ENCODE measurements at places on chromosomes 2 and 18.

DNA sequence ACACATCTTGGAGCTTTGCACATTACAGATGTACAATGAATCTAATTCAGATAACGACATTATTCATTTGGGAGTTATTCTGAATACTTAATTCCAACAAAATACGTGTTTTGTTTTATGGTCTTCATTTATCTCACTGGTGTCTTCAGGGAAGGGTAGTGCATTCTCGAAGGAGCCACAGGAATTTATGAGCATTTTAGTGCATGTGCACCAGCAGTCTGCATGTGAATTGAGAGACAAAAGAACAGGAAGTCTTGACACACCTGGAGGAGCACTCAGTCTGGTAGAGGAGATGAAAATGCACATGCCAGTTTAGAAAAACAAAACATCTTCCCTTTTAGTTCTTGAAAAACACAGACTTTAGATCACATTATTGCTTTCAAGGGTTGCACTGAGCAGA lies 228.7 kb downstream of the LRATD1 start:
- DNase-seq = no peak

GRCh38 chr18:34957864-34958259 lies 83.4 kb upstream of the MAPRE2 start:
- no peak for DNase-seq

DNA sequence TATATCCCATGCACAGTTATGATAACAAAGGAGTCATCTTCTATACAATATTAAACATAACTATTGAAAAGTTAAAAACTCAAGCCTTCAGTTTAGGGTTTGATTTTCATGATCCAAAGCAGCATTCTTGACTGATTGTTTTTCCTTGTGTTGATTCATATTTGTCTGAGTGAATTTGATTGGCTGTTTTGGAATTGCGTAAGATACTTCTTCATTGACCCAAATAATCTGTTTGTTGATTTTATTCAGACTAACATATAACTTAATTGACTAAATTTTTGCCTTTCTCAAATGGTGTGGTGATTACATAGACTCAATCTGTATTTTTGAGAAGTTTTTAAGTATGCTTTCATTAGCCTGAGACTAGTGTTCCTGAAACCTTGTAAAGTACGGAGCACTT lies 305.7 kb upstream of the TNP1 start:
- no peak for DNase-seq

DNA sequence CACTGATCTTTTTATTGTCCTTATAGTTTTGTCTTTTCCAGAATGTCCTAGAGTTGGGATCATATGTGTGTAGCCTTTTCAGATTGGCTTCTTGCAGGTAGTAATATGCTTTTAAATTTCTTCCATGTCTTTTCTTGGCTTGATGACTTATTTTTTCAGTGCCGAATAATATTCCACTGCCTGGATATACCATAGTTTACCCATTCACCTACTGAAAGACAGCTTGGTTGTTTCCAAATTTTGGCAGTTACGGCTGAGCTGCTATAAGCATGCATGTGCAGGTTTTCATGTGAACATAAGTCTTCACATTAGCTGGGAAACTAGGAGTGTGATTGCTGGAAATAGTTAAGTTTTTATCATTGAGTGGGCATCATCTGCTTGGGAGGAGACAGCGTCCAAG lies 73.7 kb downstream of the RNF144A start:
- no peak for DNase-seq

DNA sequence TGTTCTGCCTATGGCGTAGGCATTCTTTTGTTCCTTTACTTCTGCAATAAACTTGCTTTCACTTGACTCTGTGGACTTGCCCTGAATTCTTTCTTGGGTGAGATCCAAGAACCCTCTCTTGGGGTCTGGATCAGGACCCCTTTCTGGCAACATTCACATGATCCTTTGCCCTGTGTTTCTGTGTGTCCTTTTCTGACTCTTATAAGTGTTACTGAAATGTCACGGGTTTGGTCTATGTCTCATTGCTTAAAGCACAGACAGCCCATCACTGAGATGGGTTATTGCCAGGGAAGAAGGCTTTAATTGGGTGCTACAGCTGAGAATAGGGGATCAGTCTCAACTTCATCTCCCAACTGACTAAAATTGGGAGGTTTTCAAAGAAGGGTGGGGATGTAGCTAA lies 110.9 kb upstream of the XPO1 start:
- no peak for DNase-seq

DNA sequence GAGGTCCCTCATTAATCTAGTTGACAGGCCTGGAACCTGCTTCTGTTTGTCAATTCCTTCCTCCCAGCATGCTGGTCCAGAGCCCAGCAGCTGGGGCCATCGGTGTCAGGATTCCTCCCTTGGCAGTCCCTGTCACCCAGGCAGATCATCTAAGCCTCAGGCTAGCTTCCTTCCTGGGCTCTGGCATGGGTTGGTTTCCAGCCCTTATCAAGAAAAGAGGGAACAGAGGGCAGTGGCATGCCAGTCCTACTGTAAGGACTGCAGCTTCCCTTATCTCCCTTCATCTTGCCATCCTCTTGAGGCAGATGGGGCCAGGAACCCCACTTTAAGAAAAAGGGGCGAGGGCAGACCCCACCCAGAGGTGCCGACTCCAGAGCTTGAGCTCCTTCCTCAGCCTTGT lies 10.9 kb upstream of the KCNK3 start:
- DNase-seq = no peak

DNA sequence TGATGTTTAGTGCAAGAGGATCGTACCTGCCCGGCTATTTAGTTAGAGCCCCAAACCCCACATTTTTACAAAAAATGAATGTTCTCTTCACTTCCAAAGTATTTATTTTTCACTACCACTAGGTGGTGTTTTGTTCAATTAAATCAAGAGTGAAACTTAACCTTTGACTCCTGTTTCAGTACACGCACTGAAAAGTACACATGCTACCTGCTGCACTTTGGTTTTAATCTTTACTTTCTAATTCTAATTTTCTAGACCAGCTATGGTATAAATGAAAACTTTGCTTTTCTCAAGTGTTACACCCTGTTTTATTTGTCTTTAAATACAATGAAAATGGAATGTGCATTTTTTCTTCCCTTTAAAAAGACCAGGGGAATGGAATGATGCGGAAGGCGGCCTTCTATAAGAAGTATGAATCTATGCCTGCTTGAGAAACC lies 31.4 kb upstream of the CHN1 start:
- no peak for DNase-seq

DNA sequence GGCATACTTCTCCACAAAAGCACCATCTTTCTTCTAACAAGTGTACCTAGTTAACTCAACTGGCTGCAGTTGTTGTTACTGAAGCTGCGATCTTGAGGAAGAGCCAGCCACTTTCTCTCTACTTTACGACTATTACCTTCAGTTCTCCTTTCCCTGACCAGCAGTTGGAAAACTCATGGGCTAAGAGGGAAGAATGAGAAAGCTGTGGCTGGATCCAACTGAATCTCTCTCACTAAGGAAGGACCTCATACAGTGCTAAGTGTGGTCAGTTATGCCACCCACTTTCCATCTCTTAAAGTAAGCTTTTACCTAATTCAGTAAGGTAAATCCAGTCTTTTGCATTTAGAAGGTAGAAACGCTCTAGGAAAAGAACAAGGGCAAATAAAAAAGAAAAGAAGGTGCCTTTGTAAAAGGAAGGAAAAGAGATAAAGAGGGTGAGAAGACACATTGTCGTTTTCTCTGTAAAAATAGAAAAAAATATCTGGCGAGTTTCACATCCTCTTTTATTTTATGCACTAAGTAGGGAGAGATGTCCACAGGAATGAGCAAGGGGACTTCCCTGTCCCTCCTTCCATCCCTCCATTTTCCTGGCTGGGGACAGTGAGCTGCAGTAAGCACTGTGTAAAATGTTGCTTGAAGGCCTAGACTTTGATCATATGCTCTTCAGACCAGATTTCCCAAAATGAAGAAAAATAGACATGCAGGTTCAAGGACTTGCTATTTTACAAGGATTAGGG lies 73.4 kb downstream of the PLEKHM3 start:
- no peak for DNase-seq

DNA sequence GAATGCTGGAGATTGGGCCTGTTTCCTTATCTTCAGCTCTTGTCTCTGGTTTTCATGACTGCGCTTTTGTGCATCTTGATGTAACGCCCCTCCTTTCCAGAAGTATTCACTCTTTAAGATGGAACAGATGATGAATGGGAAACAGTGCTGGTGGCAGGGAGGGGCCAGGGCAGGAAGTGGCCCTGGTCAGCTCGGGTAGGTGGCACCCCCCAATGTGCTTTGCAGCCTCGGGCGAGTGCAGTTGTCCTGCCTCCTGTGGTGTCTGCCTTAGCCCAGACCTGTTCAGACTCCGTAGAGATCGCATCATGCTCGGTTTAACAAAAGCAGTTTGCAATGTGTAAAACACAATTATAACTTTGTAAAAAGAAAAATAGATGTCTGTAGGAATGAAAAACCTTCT lies 17.0 kb upstream of the MGAT4A start:
- no peak for DNase-seq

DNA sequence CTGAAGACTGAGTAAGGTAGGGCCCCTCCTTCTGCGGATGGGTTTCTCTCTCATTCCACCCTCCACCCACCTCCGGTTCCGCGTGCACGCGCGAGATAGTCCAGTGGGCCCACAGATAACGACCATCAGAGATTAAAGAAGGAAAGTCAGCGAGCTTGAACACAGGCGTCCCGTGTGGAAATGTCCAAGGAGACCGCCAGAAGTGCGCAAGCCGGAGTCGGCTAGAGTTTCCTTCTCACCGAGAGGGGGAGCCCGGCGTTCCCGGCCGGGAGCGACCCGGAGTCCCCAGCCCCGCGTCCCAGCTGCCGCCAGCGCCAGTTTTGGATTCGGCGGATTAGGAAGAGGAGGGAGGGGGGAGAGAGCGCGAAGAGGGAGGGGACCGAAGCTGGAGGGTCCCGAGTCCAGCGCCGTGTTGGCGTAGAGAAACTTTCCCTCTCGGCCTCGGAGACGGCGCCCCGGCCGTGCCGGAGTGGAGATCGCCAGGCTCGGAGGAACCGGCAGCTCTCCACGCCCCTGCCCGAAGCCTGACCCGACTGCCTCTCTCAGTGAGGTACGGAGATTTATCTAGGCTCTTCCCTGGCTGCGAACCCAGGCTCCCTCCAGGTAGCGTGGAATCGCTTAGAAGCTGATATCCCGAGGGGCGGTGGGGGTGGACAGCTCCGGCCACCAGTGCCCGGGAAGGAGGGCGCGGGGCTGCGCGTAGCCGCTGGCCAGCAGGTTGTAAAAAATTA lies at the start of gene GULP1:
TSS of gene GULP1 (plus strand) at position 258 of the 731 bp plus-strand sequence. CDS start 185,829 bp downstream, outside the sequence.
- no peak for DNase-seq

GRCh38 chr18:12592597-12593127 lies 65.2 kb downstream of the SPIRE1 start:
- DNase-seq = no peak

GRCh38 chr2:195498839-195499490 lies 158.1 kb upstream of the SLC39A10 start:
- no peak for DNase-seq

GRCh38 chr2:118031566-118031965 lies 17.7 kb upstream of the CCDC93 start:
- no peak for DNase-seq

- no peak for DNase-seq
Observed at GRCh38 chr2:144240656-144241339, 279.1 kb downstream of the ZEB2 start.

GRCh38 chr2:27019931-27020855 lies 12.6 kb upstream of the TMEM214 start:
- DNase-seq = no peak

DNA sequence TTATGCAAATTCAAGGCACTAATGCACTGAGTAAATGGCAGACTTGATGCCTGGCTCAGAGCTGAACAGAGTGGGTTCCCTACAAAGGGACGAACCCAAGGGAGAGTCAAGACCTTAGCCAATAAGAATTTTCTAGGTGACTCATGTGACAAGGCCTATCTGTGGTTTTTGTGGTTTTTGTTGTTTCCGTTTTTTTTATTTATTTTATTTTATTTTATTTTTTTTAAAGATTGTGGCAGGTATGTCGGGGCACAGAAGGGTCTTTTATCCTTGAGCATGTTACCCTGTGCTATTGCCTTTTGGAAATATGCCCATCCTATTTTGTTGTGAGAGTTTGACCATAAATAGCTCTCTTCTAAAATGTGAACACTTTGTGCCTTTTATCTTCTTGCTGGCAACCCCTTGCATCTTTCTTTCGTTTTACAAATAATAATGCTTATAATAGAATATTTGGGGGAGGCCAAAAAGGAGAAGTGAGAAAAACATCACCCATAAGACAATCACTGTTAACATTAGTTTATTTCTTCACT lies 113.4 kb upstream of the AQP4 start:
- DNase-seq = no peak

GRCh38 chr2:86416146-86416545 lies 25.0 kb upstream of the KDM3A start:
- DNase-seq = no peak

GRCh38 chr2:72089537-72089936 lies 58.1 kb downstream of the CYP26B1 start:
- DNase-seq = no peak

DNA sequence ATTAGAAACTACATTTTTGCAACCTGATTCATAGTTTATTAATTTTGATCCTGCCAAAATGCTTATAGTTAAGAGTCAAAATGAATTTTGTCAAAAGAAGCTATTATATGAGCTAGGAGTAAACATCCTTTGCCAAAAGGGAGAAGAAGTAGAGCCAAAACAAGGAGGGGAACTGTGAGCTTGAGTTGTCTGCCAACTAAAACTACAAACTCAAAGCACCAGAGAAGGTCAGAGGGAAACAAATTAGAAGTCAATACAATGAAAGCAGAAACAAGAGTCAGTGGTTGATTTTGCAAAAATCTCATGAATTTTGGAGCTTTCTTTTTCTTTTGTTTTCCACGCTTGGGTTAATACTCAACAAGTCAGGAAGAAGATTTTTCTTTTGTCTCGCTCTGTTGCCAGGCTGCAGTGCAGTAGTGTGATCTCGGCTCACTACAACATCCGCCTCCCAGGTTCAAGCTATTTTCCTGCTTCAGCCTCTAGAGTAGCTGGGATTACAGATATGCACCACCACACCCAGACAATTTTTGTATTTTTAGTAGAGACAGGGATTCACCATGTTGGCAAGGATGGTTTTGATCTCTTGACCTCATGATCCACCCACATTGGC lies 508.5 kb downstream of the RIT2 start:
- DNase-seq = no peak

DNA sequence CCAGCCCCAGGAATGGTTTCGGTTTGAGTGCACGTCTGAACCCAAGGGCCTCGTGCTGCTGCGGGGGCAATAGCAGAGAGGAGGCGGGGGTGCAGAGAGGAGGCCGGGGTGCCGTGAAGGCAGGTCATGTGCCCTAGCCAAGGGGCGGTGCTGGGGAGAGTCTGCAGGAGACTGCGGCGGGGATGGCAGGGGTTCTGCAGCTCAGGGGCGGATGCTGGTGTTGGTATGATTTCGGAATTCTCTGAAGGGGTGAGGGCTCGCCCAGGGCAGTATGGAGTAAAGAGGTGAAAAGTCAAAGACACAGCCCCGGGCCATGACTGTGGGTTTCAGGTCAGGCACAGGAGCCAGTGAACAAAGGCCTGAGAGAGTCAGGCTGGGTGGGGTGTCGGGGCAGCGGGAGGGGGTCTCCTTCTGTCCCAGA lies 186.5 kb upstream of the HDAC4 start:
- DNase-seq = no peak

DNA sequence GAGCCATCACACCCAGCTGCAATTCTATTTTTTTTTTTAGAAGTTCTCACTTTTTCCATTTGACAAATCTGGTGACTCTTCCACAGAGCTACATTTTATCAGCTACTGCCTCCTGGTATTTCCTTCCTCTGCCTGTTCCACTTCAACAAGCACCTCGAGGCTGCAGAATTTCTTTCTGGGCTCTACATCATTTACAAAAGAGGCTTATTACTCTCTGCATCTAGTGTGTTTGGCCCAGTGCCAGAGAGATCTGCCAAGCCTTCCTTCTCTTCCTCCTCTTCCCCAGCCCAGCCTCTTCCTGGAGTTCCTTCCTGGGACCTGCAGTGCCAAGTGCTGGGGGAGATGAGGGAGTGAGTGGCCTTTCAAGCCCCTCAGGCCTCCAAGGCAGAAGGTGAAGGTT lies 119.6 kb upstream of the ITGA6 start:
- DNase-seq = no peak
